ENCODE measurements at places on chromosomes 3 and 15.
A peak's percentile ranks its signal among the peaks of the same experiment; 100 is the strongest.

DNA sequence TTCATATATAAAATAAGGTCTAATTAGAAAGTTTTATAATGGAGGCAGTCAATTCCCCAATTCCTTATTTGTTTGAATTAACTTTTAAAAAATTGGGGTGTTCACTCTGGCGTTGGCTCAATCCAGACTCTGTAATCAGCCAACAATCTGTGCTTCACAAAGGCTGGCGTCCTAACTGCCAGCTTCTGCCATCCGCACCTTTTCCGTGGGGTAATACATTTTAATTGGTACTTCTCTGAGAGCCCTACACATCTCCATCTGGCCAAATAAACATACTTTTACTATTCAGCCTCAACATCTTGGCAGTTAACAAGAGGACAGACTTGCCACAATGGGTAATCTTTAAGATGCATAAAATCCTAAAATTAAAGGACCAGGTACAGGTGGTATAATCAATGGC is 125.2 kb upstream of the CCNL1 start:
- no peak for DNase-seq

GRCh38 chr15:73518876-73519733 is 76.1 kb downstream of the REC114 start:
- no peak for DNase-seq

GRCh38 chr15:39922462-39923092 is 2.5 kb upstream of the GPR176 start:
- DNase-seq, result no peak

GRCh38 chr15:46708226-46708625 is 1009.1 kb upstream of the SEMA6D start:
- no peak for DNase-seq

- peak; percentile 23 for DNase-seq
Measured at GRCh38 chr3:158659454-158660237, 12.8 kb downstream of the LXN start.

DNA sequence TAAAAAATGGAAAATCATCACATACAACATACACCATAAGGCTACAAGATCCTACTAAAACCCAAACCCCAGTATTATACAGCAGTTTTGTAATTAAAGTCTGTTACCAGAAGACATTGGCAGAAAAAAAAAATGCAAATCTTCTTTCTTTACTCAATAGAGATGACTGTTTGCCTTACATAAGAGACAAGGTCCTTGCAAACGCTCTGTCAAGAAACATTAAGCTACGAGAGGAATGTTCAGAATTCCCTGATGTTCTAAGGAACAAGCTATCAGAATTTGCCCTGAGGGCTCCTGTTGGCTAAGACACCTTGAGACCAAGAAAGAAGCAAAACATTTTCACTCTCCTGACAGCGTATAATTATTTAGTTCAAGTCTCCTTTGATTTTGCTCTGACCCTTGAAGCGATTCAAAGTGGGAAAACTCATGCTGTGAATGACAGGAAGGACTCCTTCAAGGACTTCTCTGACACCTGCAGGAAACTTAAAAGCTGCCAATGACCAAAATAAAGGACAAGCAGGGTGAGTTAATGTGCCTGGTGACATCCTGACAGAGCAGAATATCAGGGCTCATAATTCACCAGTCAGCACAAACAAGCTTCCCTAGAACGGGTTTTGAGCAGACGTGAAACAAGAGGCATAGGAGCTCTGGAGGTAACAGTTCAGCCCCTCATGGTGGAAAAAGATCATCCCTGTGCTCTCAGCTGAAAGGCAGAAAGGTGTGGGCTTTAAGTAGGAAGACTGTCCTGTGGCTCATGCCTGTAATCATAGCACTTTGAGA is 2.5 kb downstream of the SCAMP2 start:
- DNase-seq, result no peak

DNA sequence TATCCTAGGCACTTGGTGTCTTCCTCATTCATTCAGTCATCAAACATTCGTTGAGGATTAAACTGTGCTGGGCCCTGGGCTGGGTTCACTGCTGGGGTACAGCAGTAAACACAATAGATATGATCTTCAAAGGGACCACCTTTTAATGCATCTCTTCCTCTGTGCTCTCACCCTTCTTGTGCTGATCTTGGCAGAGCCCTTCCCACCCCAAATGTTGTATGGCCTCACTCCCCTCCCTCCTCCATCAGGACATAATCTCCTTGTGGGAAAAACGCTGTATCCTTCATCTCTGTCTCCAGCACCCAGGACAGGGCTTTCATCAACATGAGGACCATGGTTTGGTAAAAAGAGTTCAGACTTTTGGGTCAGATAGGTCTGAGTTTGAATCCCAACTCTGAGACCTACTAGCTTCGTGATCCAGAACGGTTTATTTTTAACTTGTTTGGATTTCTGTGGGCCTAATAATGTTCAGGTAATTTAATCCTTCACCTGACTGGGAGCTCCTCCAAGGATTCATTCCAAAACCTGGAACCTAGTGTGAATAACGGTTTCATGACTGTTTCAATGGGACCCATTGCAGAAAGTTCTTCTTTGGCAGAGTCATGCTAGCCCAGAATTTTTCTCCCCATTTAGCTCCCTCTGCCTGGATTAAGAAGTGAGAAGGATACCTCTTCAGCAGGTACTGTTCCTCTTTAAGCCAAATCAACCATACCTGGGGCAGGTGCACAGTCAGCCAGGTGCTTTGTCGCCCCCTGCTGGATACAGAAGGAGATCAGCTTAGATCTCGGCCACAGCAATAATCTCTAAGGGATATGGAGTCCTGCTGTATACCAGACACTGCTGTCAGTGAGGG is 5.2 kb upstream of the WNT7A start:
- DNase-seq, result peak; percentile 94

DNA sequence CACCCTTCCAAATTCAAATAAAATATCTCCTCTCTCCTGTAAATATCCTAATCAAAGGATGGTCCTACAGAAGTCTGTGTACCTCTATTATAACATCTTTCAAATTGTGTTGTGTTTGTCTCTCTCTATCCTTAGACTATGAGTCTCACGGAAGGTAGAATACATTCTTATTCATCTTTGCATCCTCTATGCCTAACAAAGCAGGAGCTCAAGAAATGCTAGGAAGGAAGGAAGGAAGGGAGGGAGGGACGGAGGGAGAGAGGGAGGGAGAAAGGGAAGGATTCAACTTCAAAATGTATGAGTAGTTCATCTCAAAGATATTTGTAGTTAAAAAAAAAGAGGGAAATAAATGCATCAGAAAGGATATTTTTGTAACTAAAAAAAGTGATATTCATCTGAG is 150.0 kb downstream of the RTP4 start:
- DNase-seq, result no peak

- DNase-seq, result no peak
Measured at GRCh38 chr3:25412269-25412668, 15.8 kb upstream of the RARB start.

DNA sequence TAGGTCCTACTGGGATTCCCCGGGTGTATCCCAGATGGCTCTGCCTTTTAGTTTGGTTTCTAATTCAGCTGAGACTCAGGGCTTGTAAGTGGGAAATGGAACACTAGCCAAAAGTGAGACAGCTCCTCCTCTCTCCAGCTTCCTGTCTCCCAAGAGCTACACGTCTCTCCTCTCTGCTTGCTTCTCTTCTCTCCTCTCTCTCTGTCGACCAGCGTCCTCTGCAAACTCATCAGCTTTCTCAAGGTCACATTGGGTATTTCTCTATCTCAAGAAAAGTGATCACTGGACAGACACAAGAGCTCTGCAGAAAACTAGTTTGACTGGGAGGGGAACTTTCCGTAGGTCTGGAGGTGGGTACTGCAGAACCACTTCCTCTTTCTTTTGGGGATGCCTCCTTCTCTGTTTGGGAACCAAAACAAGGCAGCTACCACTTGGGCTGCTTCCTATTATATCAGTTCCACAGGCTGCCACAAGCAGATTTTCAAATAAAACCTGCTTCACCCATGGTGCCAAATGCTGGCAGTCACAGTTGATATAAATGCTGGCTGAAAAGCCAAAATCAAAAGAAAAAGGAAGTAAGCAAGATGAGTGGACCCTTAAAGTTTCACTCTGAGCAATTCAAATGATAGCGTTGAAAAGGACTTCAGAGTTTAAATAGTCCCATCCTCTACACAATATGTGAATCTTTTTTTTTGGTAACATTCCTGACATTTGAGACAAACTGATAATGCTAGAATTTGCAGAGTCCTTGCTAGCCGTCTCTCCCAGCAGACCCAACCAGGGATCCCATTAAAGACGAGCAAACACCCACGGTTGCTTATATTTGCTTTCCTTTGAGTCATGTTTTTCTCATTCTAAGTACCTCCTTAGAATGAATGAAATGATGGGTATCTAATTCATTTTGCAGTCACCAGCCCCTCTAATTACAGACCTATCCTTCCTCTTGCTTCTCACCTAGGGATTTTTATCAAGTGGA is 7.2 kb upstream of the DYNC1LI1 start:
- DNase-seq, result no peak

DNA sequence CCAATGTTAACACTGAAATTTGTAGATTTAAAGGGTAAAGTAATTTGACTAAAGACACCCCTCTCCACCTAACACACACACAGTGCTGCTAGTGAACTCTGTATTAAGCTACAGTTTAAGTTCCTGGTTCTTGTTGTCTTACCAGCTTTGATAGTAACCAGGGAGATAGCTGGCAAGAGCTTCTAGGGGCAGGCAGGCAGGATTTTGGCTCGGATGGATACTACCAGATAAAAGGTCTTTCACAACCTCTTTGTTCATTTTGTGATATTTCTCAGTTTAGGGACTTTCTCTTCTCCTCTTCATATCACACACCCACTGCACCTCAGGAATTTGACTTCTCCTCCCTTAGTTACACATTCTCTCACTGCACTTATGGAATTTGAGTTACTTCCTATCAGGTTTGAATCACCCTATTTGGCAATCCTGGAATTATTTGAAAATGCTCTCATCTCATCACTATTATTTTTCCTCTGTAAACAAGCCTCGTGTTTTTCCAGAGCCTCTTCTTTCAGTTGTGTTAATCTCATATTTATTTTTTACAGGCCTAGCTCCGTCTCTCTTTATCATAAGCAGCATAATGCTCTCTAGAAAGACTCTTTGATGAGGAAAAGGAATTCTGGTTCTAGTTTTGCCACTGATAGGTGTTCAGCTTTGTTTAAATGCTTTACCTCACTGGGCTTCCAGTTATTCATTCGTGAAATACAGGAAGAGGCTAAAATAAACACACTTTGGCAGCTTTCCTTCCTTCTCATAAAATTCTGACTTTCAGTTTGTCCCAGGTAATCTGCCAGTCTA is 23.0 kb upstream of the CLDN1 start:
- DNase-seq, result no peak

- DNase-seq, result no peak
Measured at GRCh38 chr3:13004376-13004775, 68.9 kb downstream of the IQSEC1 start.

GRCh38 chr15:31372635-31373091 is 46.0 kb downstream of the KLF13 start:
- no peak for DNase-seq

All from HuH-7 (cell line).